Hepatocyte (in vitro differentiated cells): ENCODE measurements at places on chromosomes 7 and 10. TPM values are rescaled to one million over a fixed set of nuclear protein-coding genes. Genes with fewer than 3 reads are reported as not detected.

Gene CTNNA3
- total RNA-seq, result 20.9 and 25.9 TPM in 2 replicates

Gene SPAM1
- 0.28 TPM in 1 of 2 replicates, not detected in the other for total RNA-seq

Gene PTF1A
- not detected in 2 replicates for total RNA-seq

Gene VWA2
- 10.8 and 12.3 TPM in 2 replicates for total RNA-seq

Gene ELFN1
- 2.9 and 3.6 TPM in 2 replicates for total RNA-seq

DNA sequence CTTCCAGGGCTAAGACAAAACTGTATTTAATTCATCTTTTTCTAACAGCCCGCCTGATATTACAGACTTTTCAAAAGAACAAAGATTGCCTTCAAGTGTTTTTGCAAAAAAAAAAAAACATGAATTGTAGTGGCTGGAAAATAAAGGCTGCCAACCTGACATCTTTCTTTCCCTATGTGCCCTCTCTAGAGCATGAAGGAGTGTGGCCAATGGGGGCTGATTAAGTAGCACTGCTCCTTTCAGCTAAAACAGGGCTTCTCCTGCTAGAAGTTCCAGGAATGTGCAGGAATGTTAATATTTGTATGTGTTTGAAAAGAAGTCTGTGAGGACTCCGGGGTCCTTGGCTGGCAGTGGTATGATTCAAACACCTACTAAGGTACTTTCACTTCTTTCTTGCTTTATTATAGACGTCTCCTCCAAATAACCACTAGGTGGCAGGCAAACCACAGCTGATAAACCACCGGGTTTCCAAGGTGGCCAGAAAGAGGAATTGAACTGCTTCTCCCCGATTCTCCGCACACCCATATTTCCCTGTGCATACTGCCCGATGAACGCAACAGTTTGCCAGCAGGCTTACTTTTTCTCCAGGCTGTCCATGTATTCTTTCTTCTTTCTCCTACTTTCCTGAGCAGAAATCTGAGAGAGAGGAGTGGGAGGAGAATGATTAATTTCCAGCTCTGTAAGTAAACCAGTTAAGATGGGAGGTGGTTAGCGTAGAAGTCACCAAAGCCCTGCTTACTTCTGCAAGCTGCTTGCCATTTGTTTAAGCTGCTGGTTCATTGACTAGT lies 56.8 kb upstream of the DGKI start:
- peak; percentile 84 for DNase-seq

- DNase-seq, result peak; percentile 73
Measured at GRCh38 chr7:20598459-20599309, 16.8 kb upstream of the ABCB5 start.

- DNase-seq, result no peak
Measured at GRCh38 chr10:22466763-22467334, 121.6 kb downstream of the SPAG6 start.

GRCh38 chr7:131166066-131166465 lies 161.6 kb upstream of the MKLN1 start:
- no peak for DNase-seq

DNA sequence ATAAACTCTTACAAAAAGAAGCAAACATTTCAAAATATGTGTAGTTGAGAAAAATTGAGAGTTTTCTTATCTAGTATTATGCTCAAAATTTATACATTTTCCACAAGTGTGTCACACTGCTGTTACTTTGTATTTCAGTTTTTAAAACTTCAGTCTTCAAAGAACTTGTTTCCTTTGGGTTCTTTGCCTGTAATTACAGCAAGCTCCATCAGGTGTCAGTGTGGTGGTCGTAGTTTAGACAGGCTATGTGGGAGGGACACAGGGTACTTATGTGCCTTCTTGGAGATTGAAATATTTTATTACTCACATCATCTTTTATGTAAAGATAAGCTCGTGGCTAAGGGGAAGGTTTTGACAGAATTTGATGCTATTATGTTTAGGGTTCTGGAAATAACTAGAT lies 360.5 kb downstream of the FGFR2 start:
- no peak for DNase-seq

DNA sequence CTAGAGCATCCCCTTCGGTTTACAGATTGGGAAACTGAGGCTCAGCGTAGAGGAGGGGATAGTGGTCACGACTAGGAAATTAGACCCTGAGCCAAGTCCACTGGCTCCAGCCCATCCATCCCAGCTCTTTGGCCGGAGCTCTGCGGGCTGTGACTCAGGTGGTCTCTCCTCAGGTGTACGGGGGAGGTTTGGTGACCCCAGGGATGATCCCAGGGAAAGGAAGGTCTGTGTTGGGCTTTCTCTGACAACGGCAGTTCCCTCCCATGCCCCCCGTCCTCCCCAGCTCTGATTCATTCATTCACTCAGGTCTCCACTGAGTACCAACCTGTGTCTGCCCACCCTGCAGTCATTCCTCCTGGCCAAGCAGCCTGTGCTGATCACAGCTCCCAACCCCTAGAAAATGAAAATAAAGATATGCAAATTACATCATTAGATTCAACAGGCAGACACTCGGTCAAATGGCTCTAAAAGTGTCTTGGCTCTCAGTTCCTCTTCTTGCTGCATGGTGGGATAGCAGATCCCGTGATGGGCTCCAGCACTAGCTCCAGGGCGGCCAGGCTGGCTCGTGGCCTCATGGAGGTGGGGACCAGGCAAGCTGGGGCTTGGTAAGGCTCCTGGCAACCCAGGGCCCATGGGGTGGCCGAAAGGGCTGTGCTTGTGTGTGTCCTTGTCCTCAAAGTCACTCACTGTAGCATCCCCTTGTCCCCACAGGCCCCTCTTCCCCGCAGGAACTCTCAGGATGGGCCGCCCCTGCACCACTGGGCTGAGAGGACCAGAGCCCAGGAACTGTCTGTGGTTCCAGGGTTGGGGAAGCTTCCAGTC lies 37.8 kb downstream of the CLRN3 start:
- DNase-seq, result no peak

DNA sequence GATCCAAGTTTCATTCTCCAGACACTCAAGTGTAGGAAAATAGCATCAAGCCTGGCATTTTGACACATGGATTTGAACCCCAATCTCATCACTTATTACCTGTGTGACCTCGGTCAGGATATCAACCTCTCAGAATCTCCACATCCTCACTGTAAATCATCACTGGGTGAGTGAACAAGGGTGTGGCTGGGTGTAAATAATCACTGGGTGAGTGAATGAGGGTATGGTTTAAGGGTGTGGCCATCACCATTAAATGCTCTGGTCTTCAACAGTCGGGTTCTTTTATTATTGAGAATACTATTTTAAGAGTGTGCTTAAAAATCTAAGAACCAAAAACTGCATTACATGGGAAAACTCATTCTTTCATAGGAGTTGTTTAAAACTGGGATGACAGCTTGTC lies 200.1 kb downstream of the DOCK4 start:
- DNase-seq, result no peak
